ENCODE measurements at places on chromosomes 2 and 18. TPM values are rescaled to one million over a fixed set of nuclear protein-coding genes. Genes with fewer than 3 reads are reported as not detected.
A peak's percentile ranks its signal among the peaks of the same experiment; 100 is the strongest.

The RAMP1 gene
- total RNA-seq: 0.32 TPM

The TAF4B gene
- total RNA-seq: 18.7 TPM

The ACMSD gene
- not detected for total RNA-seq

The UPP2 gene
- not detected for total RNA-seq

The IL37 gene
- not detected for total RNA-seq

The RNU2-63P gene
- 1.7 TPM for total RNA-seq

The RASGRP3 gene
- total RNA-seq: 3.9 TPM

The APOB gene
- not detected for total RNA-seq

The TBR1 gene
- not detected for total RNA-seq

The EVA1A gene
- 0.11 TPM for total RNA-seq

The RALB gene
- total RNA-seq: 34.0 TPM

The SPP2 gene
- not detected for total RNA-seq

DNA sequence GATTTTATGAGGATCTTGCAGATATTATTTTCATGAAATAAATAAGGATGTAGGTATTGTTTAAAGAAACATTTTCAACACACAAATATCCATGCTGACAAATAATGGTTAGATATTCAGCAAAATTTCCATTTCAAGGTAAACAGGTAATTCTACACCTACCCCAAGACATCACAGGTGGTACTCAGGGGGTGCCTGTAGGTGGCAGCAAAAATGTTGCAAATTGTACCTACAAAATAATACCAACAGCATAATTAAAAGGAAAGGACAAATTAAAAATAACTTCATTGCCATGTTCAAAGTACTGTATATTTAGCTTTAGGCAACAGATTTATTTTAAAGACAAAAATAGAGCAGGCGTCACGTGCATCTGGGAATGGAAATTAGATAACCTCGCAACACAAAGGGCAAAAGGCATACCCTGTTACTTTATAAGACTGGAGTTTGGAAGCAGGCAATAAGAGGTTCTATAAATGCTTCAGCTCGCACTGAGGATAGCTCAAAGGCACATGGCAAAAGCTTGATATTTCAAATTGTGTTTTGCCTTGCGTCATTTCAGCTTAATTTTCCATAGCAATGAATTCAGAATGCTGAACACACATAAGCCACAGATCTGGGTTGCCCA is 630.5 kb downstream of the TDRD15 start:
- H3K4me1 ChIP-seq: no peaks in the 10 kb centered on the region
- no peaks in the 10 kb centered on the region for H3K36me3 ChIP-seq
- H3K27ac ChIP-seq: no peak overlapping the region
- H3K27me3 ChIP-seq: no peaks in the 10 kb centered on the region

DNA sequence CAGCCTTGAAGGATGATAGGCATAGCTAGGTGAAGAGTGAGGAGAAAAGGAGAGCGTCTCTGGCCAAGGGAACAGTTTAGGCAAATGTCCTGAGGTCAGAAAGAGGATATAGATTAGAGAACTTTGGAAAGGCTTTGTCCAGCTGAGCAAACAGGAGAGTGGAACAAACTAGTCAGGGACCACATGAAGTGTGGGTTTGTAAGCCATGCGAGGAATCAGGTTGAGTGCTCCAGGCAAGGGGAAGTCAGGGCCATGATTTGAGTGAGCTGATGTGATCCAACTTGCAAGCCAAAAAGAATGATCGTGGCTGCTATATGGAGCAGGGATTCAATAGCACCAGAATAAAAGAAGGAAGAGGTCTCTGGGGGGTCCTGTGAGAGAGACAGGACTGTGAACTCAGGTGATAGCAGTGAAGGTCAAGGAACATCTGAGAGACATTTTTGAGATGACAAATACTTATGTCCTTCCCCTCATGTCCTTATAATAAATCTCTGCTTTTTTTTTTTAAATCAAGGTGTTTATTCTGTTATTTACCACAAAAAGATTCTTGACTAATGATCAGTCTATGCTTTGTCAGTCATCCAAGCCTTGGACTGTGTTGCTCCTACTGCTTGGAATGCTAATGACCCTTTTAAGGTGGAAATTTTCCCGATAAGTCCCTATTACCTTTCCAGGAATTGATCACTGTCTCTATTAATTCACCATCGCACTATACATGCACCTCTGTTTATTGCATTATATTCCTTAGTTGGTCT is 472.6 kb downstream of the TXNL1 start:
- no peaks in the 10 kb centered on the region for H3K4me1 ChIP-seq
- H3K27me3 ChIP-seq: no peaks in the 10 kb centered on the region
- no peaks in the 10 kb centered on the region for H3K36me3 ChIP-seq
- DNase-seq: no peak
- H3K27ac ChIP-seq: no peak overlapping the region

- DNase-seq: no peak
- no peak overlapping the region for H3K4me3 ChIP-seq
- no peaks in the 10 kb centered on the region for H3K27me3 ChIP-seq
- H3K27ac ChIP-seq: no peak overlapping the region
- peaks cover 33% of the 10 kb centered on the region for H3K4me1 ChIP-seq
Measured at GRCh38 chr2:239394346-239394945, 6.4 kb downstream of the HDAC4 start.

GRCh38 chr18:59264121-59264571 is 9.1 kb downstream of the RAX start:
- H3K36me3 ChIP-seq: no peaks in the 10 kb centered on the region
- H3K27me3 ChIP-seq: peaks cover 79% of the 10 kb centered on the region
- no peak overlapping the region for H3K27ac ChIP-seq
- H3K4me1 ChIP-seq: peaks cover 18% of the 10 kb centered on the region
- no peak for DNase-seq

DNA sequence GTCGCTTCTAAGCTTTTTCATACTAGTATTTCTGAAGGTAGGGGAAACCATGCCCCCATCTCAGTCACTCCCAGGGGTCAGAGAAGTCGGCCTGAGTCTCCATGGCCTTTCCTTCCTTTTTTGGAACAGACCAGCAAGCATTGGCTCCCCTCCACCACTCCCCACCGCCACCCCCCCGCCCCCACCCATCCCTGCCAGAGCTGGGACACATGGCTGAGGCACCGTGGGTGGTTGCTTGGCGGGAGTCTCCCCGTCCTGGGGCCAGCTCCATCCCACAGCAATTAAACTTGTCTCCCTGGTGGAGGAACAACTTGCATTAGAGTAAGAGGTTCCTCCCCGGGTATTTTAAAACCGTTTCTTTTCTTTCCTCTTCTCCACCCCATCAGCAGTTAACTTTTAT is 100.8 kb upstream of the TFPI start:
- peaks cover 1% of the 10 kb centered on the region for H3K27me3 ChIP-seq
- H3K27ac ChIP-seq: no peak overlapping the region
- DNase-seq: no peak
- H3K4me3 ChIP-seq: no peak overlapping the region

- peaks cover 17% of the 10 kb centered on the region for H3K4me1 ChIP-seq
- H3K4me3 ChIP-seq: no peak overlapping the region
- H3K36me3 ChIP-seq: no peaks in the 10 kb centered on the region
- H3K27ac ChIP-seq: no peak overlapping the region
- H3K27me3 ChIP-seq: no peaks in the 10 kb centered on the region
- no peak for DNase-seq
Measured at GRCh38 chr2:30414961-30415360, 32.1 kb upstream of the LCLAT1 start.

DNA sequence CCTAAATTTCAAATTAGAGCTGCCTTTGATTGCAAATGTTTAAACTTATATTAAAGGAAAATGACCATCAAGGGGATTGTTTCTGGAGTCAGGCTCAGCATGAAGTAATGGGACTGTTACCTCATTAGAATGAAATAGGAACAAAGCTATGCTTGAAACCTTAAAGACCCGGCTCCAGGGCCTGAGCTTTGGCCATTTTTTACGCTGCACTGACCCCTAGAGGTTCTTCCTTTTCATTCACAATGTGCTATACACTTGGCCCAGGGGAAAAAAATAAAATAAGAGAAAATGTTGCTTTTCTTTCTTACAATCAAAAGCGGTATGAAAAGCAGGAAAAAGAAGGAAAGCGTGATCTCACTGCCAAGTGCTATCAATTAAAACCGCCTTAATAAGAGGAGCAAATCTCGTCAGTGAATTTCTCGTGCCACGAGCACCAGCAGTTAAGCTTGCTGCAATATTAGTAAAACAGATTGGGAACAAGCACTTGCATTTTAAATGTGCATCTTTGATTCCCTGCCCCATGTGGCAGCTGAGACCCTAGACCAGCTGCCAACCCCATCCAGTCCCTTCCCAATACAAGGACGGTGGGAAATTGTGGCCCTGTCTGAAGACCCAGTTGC is 96.6 kb downstream of the MBD2 start:
- no peaks in the 10 kb centered on the region for H3K36me3 ChIP-seq
- no peaks in the 10 kb centered on the region for H3K27me3 ChIP-seq
- no peak overlapping the region for H3K27ac ChIP-seq
- DNase-seq: peak; percentile 56
- no peak overlapping the region for H3K4me3 ChIP-seq

- no peak overlapping the region for H3K27ac ChIP-seq
- H3K4me3 ChIP-seq: no peak overlapping the region
- DNase-seq: no peak
Measured at GRCh38 chr2:217680381-217680780, 322.4 kb downstream of the TNS1 start.

GRCh38 chr2:58727981-58728656 is 487.0 kb upstream of the FANCL start:
- no peak overlapping the region for H3K4me3 ChIP-seq
- H3K4me1 ChIP-seq: peaks cover 3% of the 10 kb centered on the region
- DNase-seq: no peak
- no peaks in the 10 kb centered on the region for H3K27me3 ChIP-seq
- no peaks in the 10 kb centered on the region for H3K36me3 ChIP-seq
- H3K27ac ChIP-seq: no peak overlapping the region

GRCh38 chr2:50751311-50752031 is 280.5 kb downstream of the NRXN1 start:
- H3K36me3 ChIP-seq: no peaks in the 10 kb centered on the region
- H3K27ac ChIP-seq: no peak overlapping the region
- no peaks in the 10 kb centered on the region for H3K4me1 ChIP-seq
- H3K27me3 ChIP-seq: no peaks in the 10 kb centered on the region

GRCh38 chr2:188865681-188866080 is 108.5 kb upstream of the COL3A1 start:
- no peaks in the 10 kb centered on the region for H3K36me3 ChIP-seq
- no peak for DNase-seq
- no peaks in the 10 kb centered on the region for H3K4me1 ChIP-seq
- no peak overlapping the region for H3K27ac ChIP-seq
- no peak overlapping the region for H3K4me3 ChIP-seq
- H3K27me3 ChIP-seq: peaks cover 1% of the 10 kb centered on the region

DNA sequence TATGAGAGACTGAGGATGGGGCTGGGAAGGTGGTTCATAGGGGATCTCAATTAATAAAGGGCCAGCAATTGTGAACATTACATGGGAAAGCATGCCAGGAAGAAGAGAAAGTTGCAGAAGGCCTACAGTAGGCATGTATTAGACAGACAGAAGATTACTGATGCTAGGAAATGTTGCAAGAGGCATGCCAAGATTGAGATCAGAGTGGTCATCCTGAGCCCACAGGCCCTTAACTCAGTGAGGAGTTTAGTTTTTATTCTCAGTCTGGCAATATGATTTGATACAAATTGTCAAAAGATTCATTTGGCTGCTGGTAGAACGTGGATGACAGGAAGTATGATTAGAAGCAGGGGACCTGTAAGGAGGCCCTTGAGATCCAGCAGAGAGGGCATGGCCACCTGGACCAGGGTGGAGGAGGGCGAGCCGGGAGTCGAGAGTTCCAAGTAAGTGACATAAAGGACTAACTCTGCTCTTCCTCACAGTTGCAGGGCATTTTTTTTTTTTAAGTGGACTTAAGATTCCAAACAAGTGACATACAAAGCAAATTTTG is 54.9 kb downstream of the EPHA4 start:
- no peak overlapping the region for H3K27ac ChIP-seq
- no peaks in the 10 kb centered on the region for H3K36me3 ChIP-seq
- peak; percentile 27 for DNase-seq

GRCh38 chr2:120566331-120567035 is 169.2 kb upstream of the GLI2 start:
- no peak overlapping the region for H3K27ac ChIP-seq
- H3K4me1 ChIP-seq: no peaks in the 10 kb centered on the region
- no peak for DNase-seq
- H3K4me3 ChIP-seq: no peak overlapping the region
- H3K36me3 ChIP-seq: no peaks in the 10 kb centered on the region

DNA sequence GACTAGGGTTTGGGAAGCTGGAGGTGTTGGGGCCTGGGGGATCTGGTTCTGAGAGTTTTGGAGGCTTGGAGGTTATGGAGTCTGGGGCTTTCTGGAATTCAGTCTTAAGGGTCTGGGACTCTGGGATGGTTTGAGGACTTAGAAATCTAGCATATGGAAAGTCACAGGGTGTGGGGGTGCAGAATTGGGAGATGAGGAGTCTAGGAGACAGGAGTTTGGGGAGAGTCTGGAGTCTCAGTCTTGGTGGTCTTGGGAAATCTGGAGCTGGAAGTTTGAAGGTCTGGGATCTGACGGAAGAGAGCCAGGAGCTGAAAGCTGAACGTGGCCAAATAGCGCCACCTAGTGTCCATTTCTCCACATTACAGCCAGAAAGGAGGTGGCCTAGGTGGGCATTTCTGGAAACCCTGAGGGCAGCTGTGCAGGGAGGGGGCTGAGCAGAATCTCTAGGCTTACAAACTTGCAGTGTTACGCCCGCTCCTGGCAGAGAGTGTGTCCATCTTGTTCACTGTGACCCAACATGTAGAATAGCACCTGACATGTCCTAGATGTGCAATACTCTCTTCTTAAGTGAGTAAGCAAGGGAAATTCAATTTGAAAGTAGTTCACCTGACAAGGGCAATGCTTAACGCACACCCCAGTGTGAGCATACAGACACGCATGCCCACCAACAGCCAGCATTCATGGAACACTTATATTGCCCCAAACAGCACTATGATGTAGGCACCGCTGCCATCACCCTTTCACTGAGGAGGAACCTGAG is 204.8 kb downstream of the TFCP2L1 start:
- peaks cover 21% of the 10 kb centered on the region for H3K27me3 ChIP-seq
- no peaks in the 10 kb centered on the region for H3K36me3 ChIP-seq
- H3K4me3 ChIP-seq: no peak overlapping the region
- H3K27ac ChIP-seq: no peak overlapping the region

DNA sequence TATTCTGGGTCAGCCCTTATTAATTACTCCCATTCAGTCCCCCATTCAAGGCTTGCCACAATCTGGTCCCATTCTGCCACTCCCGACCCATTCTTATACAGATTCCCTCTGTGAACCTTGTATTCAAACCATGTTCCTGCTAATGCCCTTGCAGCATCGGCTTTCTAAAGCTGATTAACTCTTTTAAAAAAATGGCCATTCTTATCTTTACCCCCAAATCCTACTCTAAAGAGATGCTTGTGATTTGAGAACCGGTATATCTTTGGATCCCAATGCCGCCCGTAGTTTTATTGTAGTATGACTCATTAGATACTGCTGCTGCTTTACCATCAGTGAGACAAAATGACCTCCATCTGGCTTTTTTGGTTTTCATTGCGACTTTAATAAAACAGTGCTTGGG is 72.2 kb downstream of the XRCC5 start:
- no peak for DNase-seq
- H3K27me3 ChIP-seq: no peaks in the 10 kb centered on the region
- peaks cover 74% of the 10 kb centered on the region for H3K4me1 ChIP-seq
- no peak overlapping the region for H3K4me3 ChIP-seq
- H3K36me3 ChIP-seq: peaks cover 77% of the 10 kb centered on the region
